ENCODE measurements at places on chromosomes 11 and 22.
A peak's percentile ranks its signal among the peaks of the same experiment; 100 is the strongest.

DNA sequence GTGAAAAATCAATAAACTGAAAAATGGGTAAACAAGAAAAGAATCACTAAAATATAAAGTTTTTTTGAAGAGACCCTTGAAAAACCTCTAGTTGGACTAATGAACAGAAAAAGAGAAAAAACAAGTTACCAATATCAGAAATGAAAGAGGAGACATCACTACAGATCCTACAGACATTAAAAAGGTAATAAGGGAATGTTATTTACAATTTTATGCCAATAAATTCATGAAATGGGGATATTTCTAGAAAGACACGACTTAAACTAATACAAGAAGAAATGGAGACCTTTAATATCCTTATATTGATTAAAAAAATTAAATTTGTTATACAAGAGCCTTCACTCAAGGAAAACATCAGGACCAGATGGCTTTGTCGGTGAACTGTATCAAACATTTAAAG, 109.4 kb downstream of the TBC1D22A start:
- DNase-seq: no peak

- DNase-seq: no peak
These were observed at the start of gene KCNK4 for GRCh38 chr11:64291262-64291751. TSS of gene KCNK4 (plus strand) at chr11:64291302. CDS start at chr11:64293019, 1,717 bp downstream.

GRCh38 chr22:25754527-25755202, 12.7 kb downstream of the MYO18B start:
- DNase-seq: no peak

- peak; percentile 30 for DNase-seq
These were observed 583 bp downstream of the TAF1D start for GRCh38 chr11:93740730-93741093.

- DNase-seq: no peak
These were observed 26.7 kb upstream of the FBLN1 start for GRCh38 chr22:45475851-45476514.

DNA sequence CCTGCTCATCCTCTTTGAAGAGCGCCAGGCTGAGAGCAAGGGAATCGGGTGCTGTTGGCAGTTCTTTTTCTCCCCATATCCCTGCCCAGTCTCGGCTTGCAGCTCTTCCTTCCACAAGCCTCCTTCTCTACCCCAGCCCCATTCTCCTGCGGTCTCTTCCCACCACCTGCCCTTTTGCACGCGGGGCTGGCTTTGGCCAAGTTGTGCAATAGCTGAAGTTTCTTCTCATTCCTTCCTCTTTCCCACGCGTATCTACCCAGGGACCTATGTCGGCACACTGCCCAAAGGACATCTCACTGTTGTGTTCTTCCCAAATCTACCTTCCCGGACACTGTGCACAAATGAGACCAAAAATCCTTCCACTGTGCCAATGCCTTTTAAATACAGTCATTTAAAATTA, 22.3 kb upstream of the HTR3A start:
- no peak for DNase-seq

DNA sequence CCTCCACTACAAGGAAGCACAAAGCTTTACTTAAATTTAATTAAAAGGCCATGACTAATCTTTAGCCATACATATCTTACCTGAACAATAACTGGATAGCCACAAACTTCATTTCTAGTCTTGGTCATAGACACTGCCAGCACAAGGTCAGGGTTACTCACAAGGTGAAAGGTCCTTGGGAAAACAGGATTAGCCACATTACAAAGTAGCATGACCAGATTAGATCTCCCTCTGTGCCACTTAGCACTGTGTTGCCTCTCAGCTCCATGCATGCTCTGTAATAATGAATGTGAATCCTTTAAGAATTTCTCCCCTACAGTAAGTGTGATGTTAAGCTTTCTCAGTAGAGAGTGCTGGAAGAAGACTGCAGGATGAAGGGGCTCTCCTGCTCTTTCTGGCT, 325.1 kb upstream of the MPPED2 start:
- DNase-seq: no peak

GRCh38 chr22:38951734-38952133, 5.7 kb upstream of the APOBEC3A start:
- no peak for DNase-seq
